ENCODE measurements at places on chromosomes 16 and 17. TPM values are rescaled to one million over a fixed set of nuclear protein-coding genes. Genes with fewer than 3 reads are reported as not detected.

- no peak for DNase-seq
Observed at GRCh38 chr16:50036426-50036825, 11.4 kb downstream of the CNEP1R1 start.

DNA sequence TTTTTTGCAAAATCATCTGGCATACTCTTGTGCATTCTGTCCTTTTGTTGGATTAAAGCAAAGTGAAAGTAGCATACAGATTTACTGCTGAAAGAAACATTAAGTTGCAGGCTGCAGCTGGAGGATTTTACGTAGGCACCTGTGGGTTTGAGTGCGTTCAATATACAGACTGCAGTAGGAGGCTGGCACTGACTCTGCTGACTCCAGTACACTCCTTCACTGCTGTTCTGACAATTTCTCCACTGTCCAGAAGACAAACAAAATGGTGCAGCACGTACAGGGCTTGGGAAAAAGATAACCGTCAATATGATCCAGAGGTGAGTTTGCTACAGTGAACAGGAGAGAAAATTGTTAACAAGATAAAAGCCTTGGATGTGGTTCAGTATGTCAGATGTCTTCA lies 73.3 kb downstream of the TANC2 start:
- no peak for DNase-seq

DNA sequence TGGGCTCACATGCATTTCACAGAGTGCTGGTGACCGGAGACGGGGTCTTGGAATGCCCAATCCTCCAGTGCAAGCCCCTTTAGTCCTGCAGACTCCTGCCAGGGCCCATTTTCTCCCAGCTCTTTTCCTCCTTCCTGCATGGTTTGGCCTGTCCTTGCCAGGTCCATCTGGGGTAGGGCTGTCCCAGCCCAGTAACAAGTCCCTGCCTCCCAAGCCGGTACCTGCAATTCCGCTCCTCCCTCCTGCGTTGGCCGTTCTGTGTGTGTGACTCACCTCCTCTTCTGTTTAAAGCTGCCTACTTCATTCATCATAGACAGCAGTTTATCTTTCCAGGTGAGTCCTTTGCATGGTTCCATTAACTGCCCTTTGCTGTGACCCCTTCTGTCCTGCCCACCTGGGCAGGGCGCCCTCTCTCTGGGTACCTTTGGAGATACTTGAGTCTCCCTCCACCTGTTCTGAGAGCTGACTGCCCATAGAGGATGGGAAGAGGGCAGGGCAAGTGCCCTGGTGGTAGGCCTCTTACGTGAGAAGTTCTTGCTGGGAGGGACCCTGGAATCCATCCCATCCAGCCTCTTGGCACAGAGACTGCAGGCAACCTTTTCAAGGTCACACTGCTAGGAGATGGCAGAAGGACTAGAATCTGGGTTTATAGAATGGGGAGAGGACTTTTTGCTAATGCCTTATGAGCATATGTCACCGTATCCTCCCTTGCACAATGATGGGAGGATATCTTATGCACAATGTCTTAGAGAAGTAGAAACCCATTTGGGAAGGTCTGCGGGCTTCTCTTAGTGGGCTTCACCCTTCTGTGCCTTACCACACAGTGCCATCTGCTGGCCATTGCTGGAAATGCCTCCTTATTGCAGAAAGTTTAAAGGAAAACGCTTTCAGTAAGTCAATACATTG lies 29.7 kb upstream of the LGALS9 start:
- peak; percentile 87 for DNase-seq

TBC1D16 gene
- total RNA-seq: 21.9 TPM

ROGDI gene
- 47.9 TPM for total RNA-seq
